ENCODE measurements at places on chromosomes 6 and 20.

- no peak overlapping the region for H3K4me3 ChIP-seq
- no peaks in the 10 kb centered on the region for H3K27me3 ChIP-seq
- H3K36me3 ChIP-seq, result no peaks in the 10 kb centered on the region
- peaks cover 17% of the 10 kb centered on the region for H3K4me1 ChIP-seq
- DNase-seq, result no peak
Measured at GRCh38 chr6:40754461-40755045, 167.4 kb upstream of the LRFN2 start.

GRCh38 chr6:162053084-162053483 lies 674.5 kb downstream of the PRKN start:
- no peak overlapping the region for H3K27ac ChIP-seq
- peaks cover 11% of the 10 kb centered on the region for H3K4me1 ChIP-seq
- H3K36me3 ChIP-seq, result no peaks in the 10 kb centered on the region
- no peaks in the 10 kb centered on the region for H3K27me3 ChIP-seq

- no peak overlapping the region for H3K27ac ChIP-seq
- no peaks in the 10 kb centered on the region for H3K36me3 ChIP-seq
- DNase-seq, result no peak
- H3K4me1 ChIP-seq, result peaks cover 46% of the 10 kb centered on the region
Measured at GRCh38 chr6:30882759-30883684, 1.3 kb upstream of the DDR1 start.

GRCh38 chr6:14660806-14661579 lies 543.4 kb downstream of the CD83 start:
- no peak for DNase-seq
- no peak overlapping the region for H3K4me3 ChIP-seq
- no peak overlapping the region for H3K27ac ChIP-seq
- peaks cover 12% of the 10 kb centered on the region for H3K4me1 ChIP-seq
- peaks cover 5% of the 10 kb centered on the region for H3K27me3 ChIP-seq
- H3K36me3 ChIP-seq, result no peaks in the 10 kb centered on the region

- H3K27ac ChIP-seq, result no peak overlapping the region
- H3K36me3 ChIP-seq, result no peaks in the 10 kb centered on the region
- no peak for DNase-seq
- peaks cover 44% of the 10 kb centered on the region for H3K4me1 ChIP-seq
Measured at GRCh38 chr6:169075211-169075914, 178.3 kb downstream of the THBS2 start.

DNA sequence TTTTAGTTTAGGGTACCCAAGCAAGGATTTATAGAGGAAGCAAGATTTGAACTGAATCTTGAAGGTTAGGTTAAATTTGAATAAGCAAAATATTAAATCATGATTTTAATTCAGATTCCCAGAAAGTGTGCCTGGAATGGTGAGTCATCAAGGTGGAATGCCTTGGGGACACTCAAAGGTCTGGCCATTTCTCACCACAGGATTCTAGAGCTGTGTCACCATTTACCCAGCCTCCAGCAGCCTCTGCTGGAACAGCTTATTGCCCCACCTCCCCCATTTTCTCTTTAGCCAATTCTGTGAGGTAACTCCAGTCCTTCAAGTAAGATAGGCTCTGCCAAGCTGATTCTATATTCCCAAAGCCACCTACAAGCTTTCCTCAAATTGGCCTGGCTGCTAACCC lies 181.4 kb downstream of the SIM1 start:
- H3K36me3 ChIP-seq, result no peaks in the 10 kb centered on the region
- H3K27ac ChIP-seq, result no peak overlapping the region
- DNase-seq, result peak; percentile 79
- peaks cover 22% of the 10 kb centered on the region for H3K4me1 ChIP-seq

- H3K27ac ChIP-seq, result peak overlapping the region; percentile 90
- peaks cover 8% of the 10 kb centered on the region for H3K4me1 ChIP-seq
- no peaks in the 10 kb centered on the region for H3K27me3 ChIP-seq
- no peak for DNase-seq
Measured at GRCh38 chr6:26197636-26197932, 110.4 kb downstream of the HFE start.

Measured in astrocyte (in vitro differentiated cells and primary cell).